ENCODE measurements at places on chromosomes 4 and X. TPM values are rescaled to one million over a fixed set of nuclear protein-coding genes. Genes with fewer than 3 reads are reported as not detected.

- no peak for DNase-seq
Observed at GRCh38 chr4:116453127-116453526, 632.2 kb downstream of the TRAM1L1 start.

GRCh38 chr4:78870056-78870455, 69.2 kb downstream of the PAQR3 start:
- no peak for DNase-seq

DNA sequence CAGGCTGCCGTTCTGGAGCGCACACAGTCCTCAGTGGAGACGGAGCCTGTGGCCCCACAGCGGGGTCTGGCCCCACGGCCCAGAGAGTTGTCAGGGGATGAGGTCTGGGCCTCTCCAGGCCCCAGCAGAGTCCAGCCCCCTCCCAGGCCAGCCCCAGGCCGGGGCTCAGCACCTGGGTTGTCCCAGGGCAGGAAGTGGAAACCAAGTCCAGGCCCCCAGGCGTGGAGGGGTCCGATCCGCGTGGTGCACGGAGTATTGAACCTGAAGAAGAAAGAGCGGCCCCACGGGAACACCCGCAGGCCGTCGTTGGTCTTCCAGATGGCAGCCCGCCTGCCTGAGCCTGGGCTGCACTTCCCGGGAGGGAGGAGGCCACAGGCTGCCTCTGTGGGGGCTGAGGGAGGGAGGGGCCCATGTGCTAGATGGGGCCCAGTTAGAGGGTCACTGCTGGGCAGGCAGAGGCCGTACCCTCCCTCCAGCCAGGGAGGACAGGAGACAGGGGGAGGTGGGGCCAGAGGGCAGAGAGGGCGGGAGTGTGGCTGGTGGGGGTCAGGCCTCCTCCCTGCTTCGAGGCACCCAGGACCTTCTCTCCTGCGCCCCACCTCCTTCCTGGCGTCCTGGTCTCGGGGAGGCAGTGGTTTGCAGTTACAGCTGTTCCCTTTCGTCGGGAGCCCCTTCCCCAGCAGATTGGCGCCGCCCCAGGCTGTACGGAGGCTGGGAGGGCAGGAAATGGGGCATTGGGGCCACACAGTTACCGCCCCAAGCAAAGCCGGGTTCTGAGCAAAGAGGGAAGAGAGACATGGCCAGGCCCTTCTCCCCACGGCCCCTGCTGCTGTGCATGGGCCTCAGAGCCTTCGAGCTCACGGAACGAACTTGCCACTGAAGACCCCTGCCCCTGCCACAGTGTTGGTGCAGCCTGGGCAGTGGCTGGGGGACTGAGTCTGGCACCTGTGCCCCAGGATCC, 8.1 kb downstream of the HGFAC start:
- no peak for DNase-seq

Gene TNIP3
- total RNA-seq = 0.15 TPM

DNA sequence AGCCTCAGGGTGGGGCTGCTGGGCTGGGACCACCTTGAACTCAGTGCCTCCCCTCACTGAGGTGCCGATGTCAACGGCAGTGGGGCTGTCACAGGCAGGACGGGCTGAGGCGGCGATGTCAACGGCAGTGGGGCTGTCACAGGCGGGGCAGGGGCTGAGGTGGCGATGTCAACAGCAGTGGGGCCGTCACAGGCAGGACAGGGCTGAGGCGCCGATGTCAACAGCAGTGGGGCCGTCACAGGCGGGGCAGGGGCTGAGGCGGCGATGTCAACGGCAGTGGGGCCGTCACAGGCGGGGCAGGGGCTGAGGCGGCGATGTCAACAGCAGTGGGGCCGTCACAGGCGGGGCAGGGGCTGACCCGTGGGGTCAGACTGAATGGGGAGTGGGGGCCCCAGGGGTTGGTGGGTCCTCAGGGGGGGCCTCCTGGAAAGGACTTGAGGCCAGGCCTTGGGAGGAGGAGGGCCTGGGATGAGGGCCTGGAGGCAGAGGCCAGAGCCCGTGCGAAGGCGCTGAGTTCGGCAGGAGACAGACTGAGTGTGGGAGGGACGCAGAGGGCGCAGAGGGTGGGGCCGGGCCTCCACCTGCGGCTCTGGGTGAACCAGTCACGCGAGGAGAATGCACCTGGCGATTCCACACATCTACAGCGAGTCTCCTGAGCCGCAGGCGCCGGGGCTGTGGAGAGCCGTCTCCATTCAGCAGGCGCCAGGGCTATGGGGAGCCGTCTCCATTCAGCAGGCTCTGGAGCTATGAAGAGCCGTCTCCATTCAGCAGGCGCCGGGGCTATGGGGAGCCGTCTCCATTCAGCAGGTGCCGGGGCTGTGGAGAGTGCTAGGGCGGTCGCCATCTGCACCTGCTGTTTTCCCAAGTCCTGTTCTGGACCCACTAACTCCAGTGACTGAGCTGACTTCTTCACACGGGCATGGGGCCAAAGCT, 22.9 kb downstream of the ATP5ME start:
- DNase-seq = no peak

DNA sequence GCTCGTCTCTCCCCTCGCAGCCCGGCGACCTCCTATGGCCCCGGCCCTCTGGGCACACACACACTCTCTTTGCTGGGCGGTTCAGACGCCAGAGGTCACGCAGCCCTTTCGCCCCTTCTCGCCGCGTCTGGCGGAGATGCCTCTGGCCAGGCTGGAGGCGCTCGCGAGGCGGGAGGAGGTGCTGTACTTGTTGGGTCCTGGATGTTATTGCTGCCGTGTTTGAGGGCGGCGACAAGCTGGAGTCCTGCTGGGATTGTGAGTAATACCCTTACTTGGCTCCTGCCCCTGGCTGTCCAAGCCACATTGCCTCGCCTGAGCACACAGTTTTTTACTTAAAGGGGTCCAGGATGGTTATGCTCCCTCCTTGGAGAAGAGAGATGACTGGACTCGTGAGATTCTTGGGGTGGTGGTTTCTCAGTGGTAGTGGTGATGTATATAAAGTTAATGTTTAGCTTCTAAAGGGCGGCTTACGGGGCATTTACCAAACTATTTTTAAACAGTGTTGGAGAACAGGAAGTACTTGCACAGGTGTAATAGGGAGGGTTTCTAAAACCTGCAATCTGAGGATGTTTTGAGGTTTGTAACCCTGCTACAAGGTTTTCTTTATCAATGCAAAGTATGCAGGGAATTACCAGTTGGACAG, 572 bp downstream of the USP53 start:
- DNase-seq = peak; percentile 93

GRCh38 chr4:128565054-128565453, 244.4 kb upstream of the JADE1 start:
- no peak for DNase-seq

DNA sequence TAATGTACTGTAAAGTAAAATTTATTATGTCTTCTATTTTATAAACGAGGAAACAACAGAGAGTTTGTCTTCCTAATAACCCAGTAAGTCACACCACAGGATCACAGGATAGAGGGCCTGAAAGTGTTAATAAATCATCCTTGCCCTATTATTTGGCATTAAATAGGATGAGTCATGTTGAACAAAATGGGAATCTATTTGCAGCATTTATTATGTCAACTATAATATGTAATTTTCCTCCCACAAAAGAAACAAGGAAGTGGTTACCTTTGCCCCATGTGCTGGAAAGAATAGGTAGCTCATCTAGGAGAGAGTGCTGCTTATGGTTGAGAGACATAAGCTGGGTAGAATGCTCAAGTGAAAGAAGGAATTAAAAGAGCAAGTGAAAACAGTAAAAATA, 237.6 kb upstream of the NDST3 start:
- DNase-seq = no peak

DNA sequence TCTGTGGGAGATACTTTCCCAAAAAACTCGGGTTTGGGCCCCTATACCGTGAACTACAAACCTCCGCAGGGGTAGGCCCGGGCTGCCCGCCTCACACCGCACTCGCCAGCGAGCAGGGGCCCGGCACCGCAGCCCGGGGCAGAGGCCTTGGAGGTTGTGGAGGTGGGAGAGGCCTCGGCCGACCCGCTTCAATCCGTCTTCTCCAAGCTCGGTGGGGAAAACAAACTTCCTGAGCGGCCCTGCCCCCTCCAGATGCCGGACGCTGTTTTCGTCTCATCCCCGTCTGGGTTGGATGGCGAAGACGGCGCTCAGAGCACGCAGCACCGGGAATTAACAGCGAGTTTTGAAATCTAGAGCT, 442 bp upstream of the MCUB start:
- peak; percentile 48 for DNase-seq

Gene TMPRSS11A
- total RNA-seq = not detected

GRCh38 chr4:148067301-148067916, 335.5 kb downstream of the ARHGAP10 start:
- DNase-seq = no peak

GRCh38 chr4:153661215-153661822, 22.8 kb upstream of the TLR2 start:
- no peak for DNase-seq

Gene FGF5
- total RNA-seq = not detected

DNA sequence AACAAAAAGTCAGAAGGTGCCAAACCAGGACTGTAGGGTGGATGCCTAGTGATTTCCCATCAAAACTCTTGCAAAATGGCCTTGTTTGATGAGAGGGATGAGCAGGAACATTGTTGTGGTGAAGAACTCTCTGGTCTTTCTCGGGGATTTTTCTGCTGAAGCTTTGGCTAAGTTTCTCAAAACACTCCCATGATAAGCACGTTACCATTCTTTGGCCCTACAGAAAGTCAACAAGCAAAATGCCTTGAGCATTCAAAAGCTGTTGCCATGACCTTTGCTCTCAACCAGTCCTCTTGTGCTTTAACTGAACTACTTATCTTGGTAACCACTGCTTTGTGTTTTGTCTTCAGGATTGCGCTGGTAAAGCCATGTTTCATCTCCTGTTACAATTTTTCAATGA, 3.0 kb upstream of the SEC31A start:
- DNase-seq = no peak

Gene DCAF4L1
- total RNA-seq = 0.15 TPM
